ENCODE measurements at places on chromosomes 7 and 10.

DNA sequence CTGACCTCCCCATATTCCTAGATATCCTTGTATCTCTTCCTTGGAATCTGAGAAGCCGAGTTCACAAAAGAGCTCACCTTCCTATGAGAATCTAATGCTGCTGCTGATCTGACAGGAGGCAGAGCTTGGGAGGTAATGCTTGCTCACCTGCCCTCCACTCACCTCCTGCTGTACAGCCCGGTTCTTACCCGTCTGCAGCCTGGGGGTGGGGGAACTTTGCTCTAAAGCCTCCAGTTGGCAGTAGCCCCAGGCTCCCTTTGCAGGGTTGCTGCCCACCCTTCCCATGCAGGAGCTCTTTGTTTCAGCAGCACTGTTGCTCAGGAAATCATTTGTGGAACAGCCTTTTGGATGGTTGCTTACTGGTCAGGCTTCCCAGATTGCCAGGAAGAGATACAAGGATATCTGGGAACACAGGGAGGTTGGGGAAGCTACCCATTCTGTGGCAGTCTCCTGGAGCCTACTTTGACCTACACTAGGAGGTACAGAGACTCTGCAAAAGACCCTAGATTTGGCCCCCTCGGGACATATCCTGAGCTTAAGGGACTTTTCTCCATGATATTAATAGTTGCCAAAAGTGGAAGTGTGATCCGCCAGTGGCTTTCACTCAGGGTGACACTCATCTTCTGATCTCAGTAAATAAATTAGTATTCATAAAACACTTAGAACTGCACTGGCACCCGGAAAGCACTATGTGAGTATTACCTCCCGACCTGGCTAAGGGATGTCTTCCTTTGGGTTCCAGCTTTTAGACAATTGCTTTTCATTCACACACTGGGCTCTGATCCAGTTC, 363.7 kb upstream of the PODXL start:
- DNase-seq = no peak

DNA sequence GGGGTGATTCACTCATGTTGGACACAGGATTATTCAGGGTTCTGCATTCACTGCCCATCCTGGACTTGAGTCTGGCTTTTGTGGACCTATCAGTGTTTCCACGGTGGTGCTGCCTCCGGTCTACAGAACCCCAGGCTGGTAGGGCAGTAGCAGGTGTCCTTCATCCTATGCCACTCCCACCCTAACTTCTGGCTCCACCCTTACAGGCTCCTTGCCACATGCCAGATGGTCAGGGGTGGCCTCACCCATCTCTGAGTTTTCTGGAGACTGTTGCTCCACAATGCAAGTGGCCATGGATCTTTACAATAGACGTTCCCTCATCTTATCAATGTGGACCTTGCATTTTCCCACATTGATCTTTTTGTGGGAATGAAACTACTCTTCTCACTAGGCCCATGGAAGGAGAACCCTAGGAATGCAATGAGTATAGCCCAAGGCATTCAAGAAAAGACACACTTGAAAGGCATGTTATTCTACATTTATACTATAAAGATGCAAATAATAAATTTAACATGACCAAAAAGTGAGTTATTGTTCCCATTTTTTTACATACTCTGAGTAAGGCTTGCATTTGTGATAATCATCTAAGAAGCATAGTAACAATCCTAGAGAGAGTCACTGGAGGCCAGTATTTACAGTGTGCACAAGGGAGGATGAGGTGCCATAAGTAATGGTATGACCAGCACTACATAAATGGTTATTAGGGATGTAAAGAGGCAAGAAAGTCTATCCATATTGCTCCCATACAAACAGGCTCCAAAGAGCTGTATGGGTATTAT, 57.4 kb upstream of the ADO start:
- DNase-seq = no peak

GRCh38 chr7:31814187-31814586, 127.2 kb downstream of the PPP1R17 start:
- DNase-seq = peak; percentile 12

GRCh38 chr10:49407552-49408137, 11.8 kb upstream of the DRGX start:
- DNase-seq = peak; percentile 28

DNA sequence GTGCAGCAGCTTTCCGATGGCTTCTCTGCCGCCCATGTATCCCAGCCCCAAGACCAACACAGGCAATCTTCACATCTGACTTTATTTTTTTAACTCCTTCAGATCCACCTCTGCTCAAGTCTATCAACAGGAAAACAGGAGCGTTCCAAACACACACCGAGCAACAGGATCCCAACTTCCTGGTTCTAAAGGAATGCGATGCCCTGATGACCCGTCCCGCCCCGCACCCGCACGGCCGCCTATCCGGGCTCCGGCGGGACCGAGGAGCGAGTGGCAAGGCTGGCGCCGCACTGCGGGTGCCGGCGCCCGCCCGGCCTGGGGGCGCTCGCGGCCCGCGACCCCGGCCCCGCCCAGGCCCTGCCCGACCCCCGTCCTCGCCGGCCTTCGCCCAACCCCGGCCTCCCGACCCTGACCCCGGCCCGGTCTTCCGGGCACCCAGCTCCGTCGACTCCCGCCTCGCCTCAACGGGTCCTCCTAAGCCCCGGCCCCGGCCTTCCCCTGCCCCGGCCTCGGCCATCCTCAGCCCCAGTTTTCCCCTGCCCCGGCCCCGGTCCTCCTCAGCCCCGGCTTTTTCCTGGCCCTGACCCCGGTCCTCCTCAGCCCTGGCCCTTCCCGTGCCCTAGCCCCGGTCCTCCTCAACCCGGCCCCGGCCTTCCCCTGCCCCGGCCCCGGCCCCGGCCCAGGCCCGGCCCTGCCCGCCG, 730 bp downstream of the LARP4B start:
- DNase-seq = peak; percentile 13

DNA sequence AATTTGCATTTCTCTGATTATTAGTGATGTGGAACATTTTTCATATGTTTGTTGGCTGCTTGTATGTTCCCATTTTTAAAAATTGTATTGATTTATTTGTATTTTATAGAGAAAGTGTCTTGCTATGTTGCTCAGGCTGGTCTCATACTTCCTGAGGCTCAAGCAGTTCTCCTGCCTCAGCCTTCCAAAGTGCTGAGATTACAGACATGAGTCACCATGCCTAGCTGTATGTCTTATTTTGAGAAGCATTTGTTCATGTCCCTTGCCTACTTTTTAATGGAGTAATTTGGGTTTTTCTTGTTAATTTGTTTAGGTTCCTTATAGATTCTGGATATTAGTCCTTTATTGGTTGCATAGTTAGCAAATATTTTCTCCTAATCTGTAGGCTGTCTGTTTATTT, 214.2 kb upstream of the KAT6B start:
- DNase-seq = no peak

- DNase-seq = no peak
These were observed 599.6 kb downstream of the INHBA start for GRCh38 chr7:41103331-41103730.

DNA sequence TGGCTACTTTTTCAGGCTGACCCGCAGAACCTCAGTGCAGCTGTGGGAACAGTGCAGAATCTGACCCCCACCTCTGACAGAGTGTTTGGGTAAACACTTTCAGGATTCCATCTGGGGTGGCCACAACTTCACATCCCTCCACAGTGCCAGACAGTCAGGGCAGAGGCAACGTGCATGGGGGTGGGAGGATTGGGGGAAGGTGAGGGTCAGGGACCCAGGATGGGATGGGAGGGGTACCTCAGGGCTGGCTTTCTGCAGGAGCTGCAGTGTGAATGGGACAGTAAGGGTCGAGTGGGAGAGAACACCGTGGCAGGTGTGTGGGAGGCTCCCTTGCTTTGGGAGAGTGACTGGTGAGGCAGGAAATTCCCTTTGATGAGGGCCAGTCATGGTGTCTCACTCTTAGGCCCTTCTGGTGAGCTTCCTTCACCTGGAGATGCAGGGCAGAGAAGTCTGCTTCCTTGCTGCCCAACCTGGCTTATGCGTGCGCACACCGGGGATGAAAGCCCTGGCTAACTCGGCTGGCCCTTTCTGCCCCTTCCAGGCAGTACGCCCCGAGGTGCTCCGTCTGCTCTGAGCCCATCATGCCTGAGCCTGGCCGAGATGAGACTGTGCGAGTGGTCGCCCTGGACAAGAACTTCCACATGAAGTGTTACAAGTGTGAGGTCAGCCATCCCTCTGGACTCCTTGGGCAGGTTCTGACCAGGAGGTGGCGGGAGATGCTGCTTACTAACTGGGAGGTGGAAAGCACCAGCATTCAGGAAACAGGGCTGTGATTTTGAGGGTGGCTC, 8.4 kb downstream of the ZYX start:
- no peak for DNase-seq

DNA sequence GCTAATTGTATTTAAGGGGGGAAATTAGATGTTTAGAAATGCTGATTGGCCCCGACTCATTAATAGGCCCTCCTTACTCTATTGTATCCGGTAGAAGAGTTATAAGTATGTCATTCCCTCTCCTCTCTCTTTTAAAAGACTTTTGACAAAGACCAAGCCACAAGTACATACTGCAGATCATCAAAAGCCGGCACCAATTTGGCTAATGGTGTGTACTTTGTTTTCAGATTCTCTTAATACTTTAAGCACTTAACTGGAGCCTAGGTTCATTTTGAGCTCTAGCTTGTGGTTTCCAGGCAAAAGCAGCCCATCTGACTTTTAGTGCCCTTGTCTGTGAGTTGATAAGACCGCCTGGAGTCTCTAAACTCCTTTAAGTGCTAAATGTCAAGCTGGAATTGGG, 210.0 kb upstream of the LYZL1 start:
- DNase-seq = no peak

DNA sequence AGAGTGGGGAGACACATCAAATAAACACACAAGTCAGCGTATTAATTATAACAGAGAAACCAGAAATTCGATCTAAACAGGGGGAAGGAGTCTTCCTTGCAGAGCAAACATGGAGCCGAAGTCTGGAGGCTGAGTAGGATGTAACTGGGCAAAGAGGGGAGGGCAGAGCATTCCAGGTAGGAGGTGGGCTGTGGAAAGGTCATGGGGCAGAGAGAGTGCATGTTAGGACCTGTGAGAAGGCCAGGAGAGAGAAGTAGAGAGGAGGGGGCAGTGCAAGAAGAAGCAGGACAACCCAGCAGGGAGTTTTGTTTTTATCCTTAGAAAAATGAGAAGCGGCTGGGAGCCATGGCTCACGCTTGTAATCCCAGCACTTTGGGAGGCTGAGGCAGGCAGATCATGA, 130.8 kb upstream of the GPR26 start:
- DNase-seq = no peak

DNA sequence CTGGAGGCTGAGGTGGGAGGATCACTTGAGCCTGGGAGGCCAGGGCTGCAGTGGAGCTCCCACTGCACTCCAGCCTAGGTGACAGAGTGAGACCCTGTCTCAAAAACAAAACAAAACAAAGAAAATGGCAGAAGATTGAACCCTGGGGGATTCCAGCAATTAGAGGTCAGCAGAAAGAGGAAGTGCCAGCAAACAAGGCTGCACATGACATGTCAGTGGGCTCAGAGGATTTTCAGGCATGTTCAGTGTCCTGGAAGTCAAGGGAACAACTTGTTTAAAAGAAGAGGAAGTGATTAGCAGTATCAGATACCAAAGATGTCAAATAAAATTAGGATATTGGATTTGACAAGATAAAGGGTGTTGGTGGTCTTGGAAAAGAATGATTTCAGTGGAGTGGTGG, 32.3 kb downstream of the RAB18 start:
- DNase-seq = no peak

All from SW 1271 (cell line).